ENCODE measurements at places on chromosomes 7 and 10.

DNA sequence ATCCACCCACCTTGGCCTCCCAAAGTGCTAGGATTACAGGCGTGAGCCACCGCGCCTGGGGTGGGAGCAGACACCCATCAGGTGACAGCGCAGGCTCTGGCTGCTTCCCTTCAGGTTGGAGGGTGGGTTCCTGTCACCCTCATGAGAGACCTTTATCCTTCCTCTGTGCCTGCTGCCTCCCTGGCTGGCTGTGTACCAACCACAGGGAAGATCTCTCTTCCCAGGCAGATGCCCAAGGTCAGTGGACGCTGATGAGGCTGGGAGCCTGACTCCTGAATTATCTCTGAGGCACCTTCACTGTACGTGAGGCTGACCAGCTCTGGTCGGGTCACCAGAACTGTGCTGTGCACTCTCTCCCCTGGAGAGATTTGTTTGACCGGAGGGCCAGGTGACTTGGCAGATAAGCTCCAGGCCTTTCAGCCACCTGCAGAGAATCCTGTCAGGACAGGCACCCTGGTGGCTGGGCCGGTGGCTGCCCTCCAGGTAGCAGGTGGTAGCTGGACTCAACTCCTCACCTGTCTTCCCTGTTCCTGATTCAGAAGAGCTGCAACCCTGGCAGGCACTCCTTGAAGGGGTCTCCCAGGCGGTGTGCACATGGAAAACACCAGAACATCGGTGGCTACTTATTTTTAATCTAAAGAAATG is 251.9 kb downstream of the GLRX3 start:
- no peak for DNase-seq

DNA sequence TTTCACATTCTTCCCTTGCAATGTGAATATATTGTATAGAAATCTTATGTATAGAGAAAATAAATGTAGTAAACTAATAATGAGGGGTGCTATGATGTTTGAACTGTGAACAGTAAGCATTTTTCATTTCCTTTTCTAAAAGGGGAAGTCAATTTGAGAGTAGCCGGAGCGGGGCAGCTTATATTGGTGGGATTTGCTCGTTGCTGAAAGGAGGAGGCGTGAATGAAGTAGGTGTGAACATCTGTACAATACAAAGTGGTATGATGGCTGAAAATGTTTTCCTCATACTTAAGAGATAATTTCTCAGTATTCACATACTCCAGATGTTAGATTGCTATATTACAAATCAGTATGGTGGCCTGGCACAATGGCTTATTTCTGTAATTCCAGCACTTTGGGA is 87.1 kb downstream of the SRI start:
- DNase-seq, result no peak

DNA sequence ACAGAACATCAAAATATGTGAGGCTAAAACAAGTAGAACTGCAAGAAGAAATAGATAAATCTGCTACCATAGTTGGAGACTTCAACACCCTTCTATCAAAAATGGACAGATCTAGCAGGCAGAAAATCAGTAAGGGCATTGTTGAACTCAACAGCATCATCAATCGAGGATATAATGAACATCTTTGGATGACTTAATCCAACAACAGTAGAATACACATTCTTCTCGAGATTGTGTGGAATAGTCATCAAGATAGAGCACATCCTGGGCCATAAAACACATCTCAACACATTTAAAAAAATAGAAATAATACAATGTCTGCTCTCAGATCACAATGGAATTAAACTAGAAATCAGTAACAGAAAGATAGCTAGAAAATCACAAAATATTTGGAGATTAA is 9.9 kb downstream of the IGFBP1 start:
- no peak for DNase-seq

GRCh38 chr10:128573281-128573845 is 447.1 kb upstream of the MKI67 start:
- no peak for DNase-seq

- no peak for DNase-seq
Measured at GRCh38 chr7:83178796-83179195, 16.1 kb upstream of the PCLO start.

GRCh38 chr10:130111852-130112180 is 1.2 kb upstream of the C10orf143 start:
- DNase-seq, result no peak

- no peak for DNase-seq
Measured at GRCh38 chr7:146874722-146875121, 758.1 kb downstream of the CNTNAP2 start.

DNA sequence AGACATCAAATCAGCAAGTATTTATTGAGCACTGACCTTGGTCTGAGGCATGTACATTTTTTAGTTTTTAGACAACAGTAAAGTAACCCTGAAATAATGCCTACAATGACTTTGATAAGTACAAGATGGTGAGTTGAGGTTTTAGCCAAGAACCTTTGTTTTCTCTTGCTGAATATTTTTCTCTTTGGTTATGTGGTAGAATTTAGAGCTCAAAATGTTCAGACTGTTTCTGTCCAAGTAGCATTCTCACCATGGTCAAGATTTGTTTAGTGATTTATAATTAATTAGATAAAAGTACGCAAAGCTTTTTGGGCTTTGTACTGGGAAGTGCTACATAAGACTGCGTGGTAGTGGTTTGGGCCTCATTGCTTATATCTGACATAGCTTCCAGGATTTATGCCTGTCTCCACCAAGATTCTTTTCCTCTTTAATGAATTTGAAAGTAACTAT is 102.4 kb downstream of the KAT6B start:
- no peak for DNase-seq

- no peak for DNase-seq
Measured at GRCh38 chr7:2687881-2688318, at the start of gene AMZ1. AMZ1 (plus strand) TSS chr7:2688202; CDS start chr7:2700452, 12,250 bp downstream.

DNA sequence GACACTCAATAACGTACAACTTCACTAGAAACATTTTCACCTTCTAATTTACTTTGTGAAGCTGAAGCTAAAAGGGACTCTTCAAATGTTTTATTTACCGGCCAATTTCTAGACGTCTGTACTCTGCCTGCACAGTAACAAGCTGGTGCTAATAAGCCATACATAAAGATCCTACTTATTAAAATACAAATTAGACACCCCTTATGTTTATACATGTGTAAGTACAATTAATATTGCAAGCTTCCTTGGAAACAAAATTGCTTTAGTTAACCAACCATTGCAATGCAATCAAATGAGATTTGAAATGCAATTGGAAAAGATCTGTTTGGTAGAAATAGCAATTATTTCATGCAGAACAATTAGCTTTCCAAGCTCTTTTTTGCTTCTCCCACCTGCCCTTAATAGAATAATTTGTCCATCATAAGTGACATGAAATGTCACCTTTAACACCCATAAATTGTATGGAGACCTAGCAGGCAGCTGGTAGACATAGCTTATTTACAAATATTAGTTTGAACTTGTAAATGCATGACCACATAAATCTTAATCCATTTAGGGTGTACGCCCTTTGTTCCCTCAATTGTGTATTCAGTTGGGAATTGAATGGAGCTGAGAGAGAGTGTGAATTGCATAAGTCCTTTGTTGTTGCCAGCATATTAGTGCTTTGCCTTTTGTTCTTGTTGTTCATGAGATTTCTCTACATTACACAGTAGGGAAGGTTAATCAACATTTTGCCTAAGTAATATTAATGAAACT is 277.1 kb downstream of the CACNA2D1 start:
- DNase-seq, result no peak

DNA sequence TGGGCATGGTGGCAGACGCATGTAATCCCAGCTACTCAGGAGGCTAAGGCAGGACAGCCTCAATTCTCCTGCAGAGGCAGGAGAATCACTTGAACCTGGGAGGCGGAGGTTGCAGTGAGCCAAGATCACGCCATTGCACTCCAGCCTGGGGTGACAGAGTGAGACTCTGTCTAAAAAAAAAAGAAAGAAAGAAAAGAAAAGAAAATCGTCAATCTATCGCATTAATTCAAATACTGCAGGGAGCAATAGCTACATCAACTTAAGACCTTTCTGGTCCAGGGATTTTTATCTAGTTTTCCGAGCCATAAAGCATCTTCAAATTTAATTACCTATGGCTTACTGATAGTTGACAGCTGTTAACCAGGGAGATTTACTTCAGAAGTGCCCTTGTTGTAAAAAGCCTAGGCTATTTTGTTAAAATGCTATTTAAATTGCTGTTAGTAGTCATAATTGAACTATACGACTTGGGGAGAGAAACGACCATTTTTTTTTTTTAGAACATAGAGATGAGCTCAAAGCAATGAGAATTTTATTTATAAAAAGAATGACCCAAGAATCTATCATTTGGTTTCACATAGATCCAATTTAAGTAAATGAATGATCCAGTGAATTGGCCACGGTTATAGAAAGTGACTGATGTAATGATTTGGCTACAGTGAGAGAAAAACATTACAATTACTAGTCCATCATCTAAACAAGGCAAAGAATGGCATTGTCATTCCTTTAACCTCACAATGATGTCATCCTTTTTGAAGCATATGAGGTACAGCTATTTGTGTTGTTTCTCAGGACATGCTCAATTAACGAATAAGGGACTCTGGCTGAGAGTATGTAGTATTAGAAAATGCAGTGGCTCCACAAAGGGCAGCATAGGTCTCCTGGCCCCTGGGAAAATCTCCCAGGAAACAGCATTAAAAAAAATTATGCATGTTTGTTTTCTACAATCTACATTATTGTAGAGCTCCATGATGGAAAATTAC is 85.3 kb downstream of the SEMA3C start:
- DNase-seq, result no peak
